Osteocyte (in vitro differentiated cells): ENCODE measurements at places on chromosomes 1 and 21. TPM values are rescaled to one million over a fixed set of nuclear protein-coding genes. Genes with fewer than 3 reads are reported as not detected.

DNA sequence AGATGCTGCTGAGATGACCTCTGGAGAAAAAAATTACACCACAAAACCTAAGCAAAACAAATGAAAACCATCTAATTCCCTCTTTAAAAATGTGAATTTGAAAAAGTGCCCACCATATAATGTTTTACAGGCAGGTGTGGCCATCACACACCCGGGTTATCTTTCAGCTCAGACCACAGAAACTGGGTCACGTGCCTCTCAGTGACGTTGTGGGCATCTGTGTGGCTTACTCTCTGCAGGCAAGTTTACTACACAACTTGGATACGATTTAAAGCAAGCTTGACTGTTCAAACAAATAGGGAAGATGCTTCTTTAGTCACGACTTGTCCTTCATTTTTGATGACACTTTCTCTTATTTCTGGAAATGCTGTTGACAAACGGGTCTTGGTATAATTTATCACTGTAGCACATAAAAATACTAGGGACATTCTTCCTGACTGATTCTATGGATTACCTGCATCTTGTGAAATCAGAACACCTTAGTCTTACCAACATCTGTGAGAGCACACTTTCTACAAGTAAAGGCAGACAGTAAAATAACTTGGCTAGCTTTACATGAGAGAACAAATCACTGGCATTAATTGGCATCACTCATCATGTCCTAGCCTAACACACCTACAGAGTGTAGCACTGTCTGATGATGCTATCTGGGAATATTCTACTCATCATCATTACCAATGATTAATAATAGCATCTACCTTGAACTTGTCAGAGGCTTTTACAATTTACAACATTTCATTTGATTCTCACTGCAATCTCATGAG lies 89.3 kb upstream of the EDEM3 start:
- no peaks in the 10 kb centered on the region for H3K27me3 ChIP-seq
- H3K4me3 ChIP-seq, result no peak overlapping the region
- peaks cover under 1% of the 10 kb centered on the region for H3K4me1 ChIP-seq
- no peak overlapping the region for H3K27ac ChIP-seq
- DNase-seq, result no peak
- no peaks in the 10 kb centered on the region for H3K36me3 ChIP-seq

- H3K27me3 ChIP-seq, result no peaks in the 10 kb centered on the region
- H3K4me3 ChIP-seq, result peak overlapping the region; percentile 98
- peak; percentile 4 for DNase-seq
- peak overlapping the region; percentile 100 for H3K27ac ChIP-seq
- peaks cover 22% of the 10 kb centered on the region for H3K4me1 ChIP-seq
Measured at GRCh38 chr1:204409123-204409522, 2.5 kb downstream of the PPP1R15B start.

DNA sequence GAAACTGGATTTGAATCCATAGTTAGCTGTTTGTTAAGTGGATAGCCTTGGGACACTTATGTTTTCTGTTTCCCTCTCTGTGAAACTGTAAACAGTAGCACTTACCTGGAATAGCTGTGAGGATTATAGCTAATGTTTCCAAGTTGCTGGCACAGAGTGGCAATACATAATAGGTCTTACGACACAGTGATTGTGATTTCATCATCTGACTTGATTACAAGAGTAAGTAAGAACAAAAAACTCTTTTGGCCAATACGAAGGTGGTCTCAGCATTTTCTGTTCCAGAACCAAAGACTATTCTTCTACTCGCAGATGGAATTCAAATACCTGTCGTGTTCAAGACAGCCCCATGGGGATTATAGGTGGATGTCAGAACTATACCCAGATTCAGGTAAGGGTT lies 2.1 kb downstream of the C8B start:
- no peaks in the 10 kb centered on the region for H3K4me1 ChIP-seq
- H3K27ac ChIP-seq, result no peak overlapping the region
- no peaks in the 10 kb centered on the region for H3K36me3 ChIP-seq
- no peak overlapping the region for H3K4me3 ChIP-seq
- no peak for DNase-seq

BGLAP gene
- total RNA-seq, result 0.52 TPM in 1 of 2 replicates, not detected in the other

CCDC185 gene
- not detected in 2 replicates for total RNA-seq

- H3K27me3 ChIP-seq, result no peaks in the 10 kb centered on the region
- peaks cover 23% of the 10 kb centered on the region for H3K4me1 ChIP-seq
- DNase-seq, result no peak
- H3K27ac ChIP-seq, result peak within 1 kb of the TSS; percentile 96
Measured at GRCh38 chr21:36134803-36135390, at the start of gene CBR3. CBR3 (plus strand) TSS chr21:36135079; CDS start chr21:36135193, 114 bp downstream.

- no peak for DNase-seq
- H3K27me3 ChIP-seq, result no peaks in the 10 kb centered on the region
- no peaks in the 10 kb centered on the region for H3K36me3 ChIP-seq
- H3K27ac ChIP-seq, result no peak overlapping the region
- H3K4me3 ChIP-seq, result no peak overlapping the region
Measured at GRCh38 chr1:86114816-86115400, 41.7 kb downstream of the COL24A1 start.

KCNA3 gene
- total RNA-seq, result not detected in 2 replicates

- H3K4me3 ChIP-seq, result no peak overlapping the region
- H3K27ac ChIP-seq, result no peak overlapping the region
- no peaks in the 10 kb centered on the region for H3K36me3 ChIP-seq
- DNase-seq, result no peak
- H3K27me3 ChIP-seq, result peaks cover 47% of the 10 kb centered on the region
Measured at GRCh38 chr1:226534645-226535044, 13.9 kb upstream of the STUM start.

- H3K27ac ChIP-seq, result no peak overlapping the region
- no peak for DNase-seq
- no peak overlapping the region for H3K4me3 ChIP-seq
Measured at GRCh38 chr21:35406635-35407034, 357.5 kb upstream of the RUNX1 start.

DNA sequence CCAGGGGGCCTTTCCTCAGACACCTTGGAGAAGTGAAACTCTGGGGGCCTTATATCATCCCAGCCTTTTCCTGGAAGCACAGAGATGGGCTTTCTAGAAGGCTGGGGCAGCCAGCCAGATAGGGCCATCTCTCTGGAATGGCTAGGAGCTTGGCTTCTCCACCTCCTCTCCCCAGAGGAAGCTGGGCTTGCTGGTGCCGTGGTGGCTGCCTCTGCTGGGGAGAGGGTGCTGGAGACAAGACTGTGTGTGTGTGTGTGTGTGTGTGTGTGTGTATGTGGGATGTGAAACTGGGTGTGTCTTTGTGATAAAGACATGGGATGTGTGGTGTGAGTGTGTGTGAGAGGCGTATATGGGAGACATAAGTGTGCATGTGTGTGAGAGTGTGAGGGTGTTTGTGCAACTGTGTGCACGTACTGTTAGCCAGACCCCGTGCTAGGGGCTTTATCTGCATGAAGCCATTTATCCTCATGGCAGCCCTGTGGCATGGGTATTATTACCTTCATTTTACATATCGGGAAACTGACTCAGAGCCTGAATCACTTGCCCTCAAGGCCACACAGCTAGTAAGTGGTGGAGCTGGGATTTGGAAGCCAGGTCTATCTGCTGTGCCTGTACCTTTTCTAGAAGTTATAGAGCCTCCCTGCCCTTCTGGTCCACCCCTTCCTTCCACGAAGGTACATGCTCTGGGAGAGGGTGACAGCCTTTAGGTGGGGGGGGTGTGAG lies 44.2 kb downstream of the PTPRU start:
- H3K27me3 ChIP-seq, result no peaks in the 10 kb centered on the region
- no peak overlapping the region for H3K27ac ChIP-seq
- peaks cover 5% of the 10 kb centered on the region for H3K4me1 ChIP-seq

- no peak overlapping the region for H3K4me3 ChIP-seq
- no peaks in the 10 kb centered on the region for H3K27me3 ChIP-seq
- peaks cover 50% of the 10 kb centered on the region for H3K4me1 ChIP-seq
- H3K27ac ChIP-seq, result peak overlapping the region; percentile 34
Measured at GRCh38 chr1:202590126-202590525, 120.1 kb downstream of the SYT2 start.

LAMC1 gene
- total RNA-seq, result 369 and 384 TPM in 2 replicates

MMEL1 gene
- total RNA-seq, result not detected in 2 replicates

KRTAP7-1 gene
- not detected in 2 replicates for total RNA-seq

GRCh38 chr1:119779869-119780356 lies 11.2 kb upstream of the HMGCS2 start:
- no peak for DNase-seq
- no peaks in the 10 kb centered on the region for H3K4me1 ChIP-seq
- no peaks in the 10 kb centered on the region for H3K36me3 ChIP-seq

- peaks cover 62% of the 10 kb centered on the region for H3K4me1 ChIP-seq
- peak overlapping the region; percentile 53 for H3K4me3 ChIP-seq
- no peak for DNase-seq
Measured at GRCh38 chr1:153624965-153625611, 2.2 kb downstream of the S100A13 start.

DNA sequence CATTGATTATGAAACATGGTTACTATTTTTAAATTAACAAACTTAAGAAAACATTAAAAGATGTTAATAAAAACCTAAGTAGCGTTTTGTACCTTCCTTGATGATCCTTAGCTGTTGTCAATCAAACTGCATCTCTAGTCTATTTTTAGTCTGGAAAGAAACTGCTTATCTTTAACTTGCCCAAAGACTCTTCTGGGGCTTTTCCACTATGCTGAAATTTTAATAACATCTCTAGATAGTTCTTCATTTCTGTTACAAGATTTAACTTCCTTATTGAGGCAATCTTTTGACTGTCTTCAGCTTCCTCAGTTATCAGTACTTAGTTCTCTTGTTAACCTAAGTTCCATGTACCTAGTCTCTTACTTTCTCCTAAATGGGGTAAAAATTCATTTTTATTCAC lies 135.9 kb upstream of the HMCN1 start:
- H3K36me3 ChIP-seq, result no peaks in the 10 kb centered on the region
- DNase-seq, result no peak
- H3K27ac ChIP-seq, result no peak overlapping the region
- H3K4me1 ChIP-seq, result peaks cover 10% of the 10 kb centered on the region
- H3K27me3 ChIP-seq, result no peaks in the 10 kb centered on the region
- H3K4me3 ChIP-seq, result no peak overlapping the region

DNA sequence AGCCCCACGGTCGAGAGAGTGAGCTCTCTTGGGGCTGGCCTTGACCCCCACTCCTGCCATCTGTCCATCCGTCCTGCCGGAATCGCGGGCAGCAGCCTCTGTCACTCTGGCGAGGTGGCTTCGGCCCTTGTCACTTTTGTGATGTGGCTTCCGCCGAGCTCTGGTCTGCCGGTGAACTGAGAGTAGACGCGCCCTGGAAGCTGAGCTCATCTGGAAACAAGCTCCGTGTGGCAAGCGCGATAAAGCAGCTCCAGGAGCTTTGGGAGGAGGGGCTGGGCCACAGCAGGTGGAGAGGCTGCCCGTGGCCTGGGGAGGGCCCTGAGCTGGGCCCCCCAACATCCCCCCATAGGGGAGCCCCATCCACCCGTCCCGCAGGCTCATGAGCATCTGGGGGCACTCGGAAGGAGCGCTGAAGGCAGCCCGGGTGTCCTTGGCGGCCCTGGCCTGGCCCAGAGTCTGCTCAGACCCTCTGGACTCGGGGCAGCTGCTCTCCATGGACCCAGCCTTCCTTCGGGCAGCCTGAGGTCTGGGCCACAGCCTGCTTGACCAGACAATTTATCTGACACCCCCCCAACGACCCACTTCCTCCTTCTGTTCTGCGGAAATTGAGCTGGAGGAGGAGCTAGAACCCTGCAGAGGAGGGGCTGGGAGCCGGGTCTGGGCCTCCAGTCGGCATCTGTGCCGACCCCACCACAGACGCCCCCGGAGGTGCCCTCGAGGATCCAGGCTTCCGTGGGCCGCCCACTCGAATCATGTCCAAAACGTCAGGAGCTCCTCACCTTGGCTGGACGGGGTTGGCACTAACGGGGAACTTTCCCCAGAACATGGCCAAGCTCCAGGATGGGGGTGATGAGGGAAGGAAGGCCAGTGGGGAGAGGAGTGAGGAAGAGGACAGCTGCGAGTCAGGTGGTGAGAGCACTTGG lies 59.1 kb downstream of the SLC19A1 start:
- DNase-seq, result no peak
- H3K4me1 ChIP-seq, result peaks cover 11% of the 10 kb centered on the region
- no peaks in the 10 kb centered on the region for H3K27me3 ChIP-seq

GRCh38 chr21:14737922-14738321 lies 191.8 kb upstream of the SAMSN1 start:
- no peak overlapping the region for H3K4me3 ChIP-seq
- no peak for DNase-seq
- H3K36me3 ChIP-seq, result no peaks in the 10 kb centered on the region
- H3K4me1 ChIP-seq, result no peaks in the 10 kb centered on the region
- no peak overlapping the region for H3K27ac ChIP-seq

CDK18 gene
- total RNA-seq, result 3.0 and 4.5 TPM in 2 replicates

GRCh38 chr1:183404476-183404875 lies 13.7 kb downstream of the NMNAT2 start:
- no peaks in the 10 kb centered on the region for H3K4me1 ChIP-seq
- no peak overlapping the region for H3K4me3 ChIP-seq
- DNase-seq, result no peak
- H3K36me3 ChIP-seq, result no peaks in the 10 kb centered on the region

- H3K4me3 ChIP-seq, result no peak overlapping the region
- no peak overlapping the region for H3K27ac ChIP-seq
- no peaks in the 10 kb centered on the region for H3K36me3 ChIP-seq
- peaks cover 41% of the 10 kb centered on the region for H3K4me1 ChIP-seq
Measured at GRCh38 chr21:45574691-45575090, 32.5 kb upstream of the SLC19A1 start.

DNA sequence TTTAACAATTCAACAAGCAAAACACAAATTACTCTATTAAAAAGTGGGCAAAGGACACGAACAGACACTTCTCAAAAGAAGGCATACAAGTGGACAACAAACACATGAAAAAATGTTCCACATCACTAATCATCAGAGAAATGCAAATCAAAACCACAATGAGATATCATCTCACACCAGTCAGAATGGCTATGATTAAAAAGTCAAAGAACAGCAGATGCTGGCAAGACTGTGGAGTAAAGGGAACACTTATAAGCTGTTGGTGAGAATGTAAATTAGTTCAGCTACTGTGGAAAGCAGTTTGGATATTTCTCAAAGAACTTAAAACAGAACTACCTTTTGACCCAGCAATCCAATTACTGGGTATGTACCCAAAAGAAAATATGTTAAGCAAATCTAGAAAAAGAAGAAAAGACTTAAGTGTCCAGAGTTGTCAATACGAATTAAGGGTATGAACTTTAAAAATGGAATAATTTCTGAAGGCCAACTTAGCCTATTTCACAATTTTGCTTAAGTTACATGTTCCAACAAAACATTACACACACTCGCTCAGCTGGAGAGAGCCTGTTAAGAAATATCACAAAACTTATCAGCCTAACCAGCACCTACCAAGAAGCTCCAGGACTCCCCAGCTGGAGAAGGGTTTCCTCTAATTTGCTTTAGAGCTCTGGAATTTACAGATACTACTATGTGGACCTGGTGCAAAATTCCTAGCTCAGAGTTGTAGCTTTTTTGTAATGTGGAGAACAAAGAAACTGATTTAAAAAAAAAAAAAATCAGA lies 232.1 kb downstream of the DUSP10 start:
- no peak for DNase-seq
- H3K27me3 ChIP-seq, result peaks cover 39% of the 10 kb centered on the region
